ENCODE measurements at places on chromosomes 6 and 20.

- DNase-seq, result no peak
Observed at GRCh38 chr6:90126839-90127238, 169.8 kb downstream of the BACH2 start.

DNA sequence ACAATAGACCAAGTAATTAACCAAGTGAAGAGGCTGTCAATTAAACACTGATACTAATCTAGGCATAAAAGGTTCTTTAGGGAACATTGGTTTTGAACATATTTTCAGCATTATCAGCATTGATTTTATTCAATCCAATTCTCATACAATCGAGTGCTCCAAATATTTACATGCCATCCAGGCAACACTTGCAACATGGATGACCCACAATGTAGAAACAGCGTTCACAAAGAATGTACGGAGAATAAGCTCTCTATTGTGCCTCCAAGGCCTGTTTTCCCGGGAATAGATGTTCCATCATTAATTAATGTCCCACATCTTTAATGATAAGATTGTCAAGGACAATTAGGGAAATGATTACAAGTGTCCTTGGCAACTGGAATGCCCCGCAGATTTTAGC lies 117.4 kb downstream of the RFX6 start:
- DNase-seq, result no peak

DNA sequence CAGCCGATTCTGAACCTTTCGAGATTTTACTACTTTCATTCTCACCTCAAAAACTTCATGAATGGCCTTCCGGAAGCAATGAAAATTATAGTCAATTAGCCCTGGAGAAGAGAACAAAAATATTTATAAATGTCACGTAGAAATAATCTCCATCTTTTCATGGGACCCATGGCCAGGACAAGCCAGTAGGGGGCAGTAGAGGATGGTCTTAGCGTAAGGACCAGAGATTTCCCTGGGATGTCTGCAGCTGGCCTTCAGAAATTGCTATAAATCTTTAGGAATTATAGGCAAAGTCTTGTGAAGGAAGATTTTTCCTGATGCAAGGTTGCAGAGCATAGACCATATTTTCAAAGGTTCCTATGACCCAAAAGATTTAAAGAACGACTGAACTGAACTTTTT lies 15.6 kb upstream of the UBE2J1 start:
- peak; percentile 70 for DNase-seq

DNA sequence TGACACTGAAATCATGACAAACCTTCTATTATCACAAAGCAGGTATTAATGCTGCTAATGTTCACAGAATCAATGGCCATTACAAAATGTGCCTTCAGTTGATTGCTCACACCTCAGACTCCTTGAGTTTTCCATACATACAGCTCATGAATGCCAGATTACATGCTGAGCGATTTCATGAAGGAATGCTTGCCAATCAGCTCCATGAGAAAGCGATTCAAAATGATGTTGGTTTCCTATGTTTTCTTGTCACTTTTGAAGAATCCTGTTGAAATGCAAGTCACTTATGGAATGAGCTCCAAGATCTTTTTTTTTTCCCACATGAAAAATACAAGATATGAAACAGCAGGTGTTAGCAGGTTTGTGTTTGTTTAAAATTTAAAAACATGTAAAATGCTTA lies 71.4 kb upstream of the SHLD1 start:
- DNase-seq, result no peak
